ENCODE measurements at places on chromosomes 4 and X.

- DNase-seq = no peak
Measured at GRCh38 chrX:44914532-44915198, 41.7 kb downstream of the KDM6A start.

GRCh38 chr4:155430895-155431795 lies 54.4 kb upstream of the MAP9 start:
- no peak for DNase-seq

- no peak for DNase-seq
Measured at GRCh38 chr4:15665753-15666365, 10.7 kb upstream of the FBXL5 start.

DNA sequence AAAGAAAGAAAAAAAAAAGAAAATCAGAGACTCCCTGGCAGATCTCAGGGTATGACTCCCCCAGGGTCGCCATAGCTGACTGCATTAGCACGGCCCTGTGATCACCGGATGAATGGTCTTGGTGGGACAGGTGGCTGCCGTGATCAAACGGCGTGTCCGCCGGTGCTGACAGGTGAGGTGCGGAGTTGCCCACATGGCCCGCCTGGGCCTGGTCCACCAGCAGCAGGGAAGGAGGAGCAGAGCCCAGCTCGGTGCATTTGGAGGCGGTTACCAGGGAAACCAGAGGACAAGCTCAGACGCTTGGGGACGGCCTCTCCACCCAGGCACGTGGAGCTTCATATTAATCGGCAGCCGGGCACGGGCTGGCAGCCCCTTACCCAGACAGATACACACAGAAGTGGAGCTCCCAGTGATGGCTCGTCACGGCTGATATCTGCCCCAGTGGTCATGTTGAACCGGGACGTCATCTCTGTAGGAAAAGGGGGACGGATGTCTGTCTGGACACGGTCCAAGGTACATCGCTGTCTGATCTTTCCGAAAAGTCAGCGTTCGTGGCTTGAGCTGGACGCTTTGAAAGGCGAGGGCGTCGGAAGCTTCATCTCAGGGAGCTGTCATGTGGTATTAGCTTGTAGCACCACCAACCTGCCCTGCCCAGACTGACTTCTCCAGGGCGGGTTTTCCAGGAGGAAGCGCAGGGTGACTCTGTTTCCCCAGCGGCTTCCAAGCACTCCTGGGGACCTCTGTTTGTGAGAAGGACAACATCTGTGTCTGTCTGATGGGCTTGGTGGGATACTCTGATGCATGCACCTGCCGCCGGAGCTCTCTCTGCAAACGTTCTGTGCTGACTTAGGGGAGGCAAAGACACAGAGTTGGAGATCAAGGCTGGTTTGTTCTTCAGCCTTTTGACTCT lies 180.7 kb downstream of the CRLF2 start:
- no peak for DNase-seq

GRCh38 chr4:147616849-147617172 lies 386 bp upstream of the TMEM184C start:
- no peak for DNase-seq

DNA sequence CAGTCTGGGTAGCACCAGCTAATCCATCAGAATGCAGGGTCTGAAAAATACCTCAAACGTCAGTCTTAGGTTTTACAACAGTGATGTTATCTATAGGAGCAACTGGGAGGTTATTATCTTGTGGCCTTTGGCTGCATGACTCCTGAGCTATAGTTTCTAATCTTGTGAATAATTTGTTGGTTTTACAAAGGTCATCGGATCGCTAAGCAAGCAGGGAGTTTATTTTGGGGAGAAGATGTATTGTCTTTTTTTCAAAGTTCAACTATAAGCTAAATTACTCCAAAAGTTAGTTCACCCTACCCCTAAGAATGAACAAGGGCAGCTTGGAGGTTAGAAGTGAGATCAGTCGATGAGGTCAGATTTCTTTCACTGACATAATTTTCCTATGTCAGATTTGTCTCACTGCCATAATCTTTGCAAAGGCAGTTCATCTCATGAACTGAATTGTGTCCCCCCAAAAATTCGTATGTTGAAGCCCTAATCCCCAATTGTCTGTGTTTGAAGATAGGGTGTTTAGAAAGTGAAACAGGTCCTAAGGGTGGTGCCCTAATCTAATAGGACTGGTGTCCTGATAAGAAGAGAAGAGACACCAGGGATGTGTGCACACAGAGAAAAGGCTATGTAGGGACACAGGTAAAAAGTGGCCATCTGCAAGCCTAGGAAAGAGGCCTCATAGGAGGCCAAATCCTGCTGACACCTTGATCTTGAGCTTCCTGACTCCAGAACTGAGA lies 175.8 kb upstream of the GALNT7 start:
- no peak for DNase-seq

All from T-helper 2 cell (primary cell).